Activated gamma-delta T cell (primary cell): ENCODE measurements at places on chromosomes 3 and 15.

DNA sequence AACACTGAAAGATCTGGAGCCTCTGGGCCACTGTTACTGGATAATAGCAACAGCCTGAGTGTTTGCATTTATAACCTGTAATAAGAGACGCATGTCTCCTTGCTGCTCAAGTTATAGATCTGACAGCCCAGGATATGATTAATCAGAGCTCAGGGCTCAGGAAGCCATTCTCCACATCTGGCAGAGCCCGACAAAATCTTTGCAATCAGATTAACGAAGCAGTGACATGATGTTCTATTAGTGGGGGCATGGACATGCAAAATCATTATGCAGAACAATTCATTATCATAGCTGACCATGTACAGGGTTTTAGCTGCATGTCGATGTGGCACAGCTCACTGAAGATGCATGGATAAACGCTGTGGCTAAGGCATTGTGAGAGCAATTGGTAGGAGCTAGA lies 730.3 kb downstream of the ZNF385D start:
- no peak for DNase-seq

DNA sequence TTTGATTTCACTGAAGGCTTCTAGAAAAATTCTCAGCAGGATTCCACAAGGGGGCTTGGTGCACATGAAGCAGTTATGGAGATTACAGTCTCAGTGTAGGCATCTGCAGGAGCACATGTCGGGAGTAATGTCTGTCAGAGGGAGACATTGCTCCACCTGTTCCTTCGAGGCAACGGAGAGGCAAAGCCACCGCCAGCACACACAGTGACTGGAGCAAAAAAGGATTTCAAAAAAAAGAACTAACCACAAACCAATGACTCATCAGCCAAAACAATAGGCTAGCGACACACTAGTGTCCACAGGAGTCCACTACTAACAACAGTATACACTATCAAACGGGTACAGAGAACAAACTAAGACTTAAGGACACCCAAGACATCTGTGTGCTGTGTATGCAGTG lies 68.9 kb downstream of the NPTN start:
- DNase-seq, result no peak

DNA sequence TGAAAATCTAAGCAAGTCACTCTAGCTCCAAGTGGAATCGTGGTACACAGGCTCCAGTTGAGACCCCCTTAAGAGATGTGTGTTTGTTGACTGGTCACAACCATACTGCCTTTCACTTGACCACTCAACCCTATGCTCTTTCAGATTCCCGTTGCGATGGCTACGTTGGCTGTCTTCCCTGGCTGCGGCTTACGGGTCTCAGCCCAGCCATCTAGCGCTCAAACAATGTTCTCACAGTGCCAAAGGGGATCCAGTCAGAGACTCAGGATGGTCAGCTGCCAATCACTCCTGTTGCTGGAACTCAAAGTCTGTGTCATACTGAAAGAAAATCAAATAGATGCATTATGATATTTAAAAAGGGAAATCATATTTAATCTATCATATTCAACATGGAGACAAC lies 237.6 kb downstream of the ITPR1 start:
- no peak for DNase-seq

DNA sequence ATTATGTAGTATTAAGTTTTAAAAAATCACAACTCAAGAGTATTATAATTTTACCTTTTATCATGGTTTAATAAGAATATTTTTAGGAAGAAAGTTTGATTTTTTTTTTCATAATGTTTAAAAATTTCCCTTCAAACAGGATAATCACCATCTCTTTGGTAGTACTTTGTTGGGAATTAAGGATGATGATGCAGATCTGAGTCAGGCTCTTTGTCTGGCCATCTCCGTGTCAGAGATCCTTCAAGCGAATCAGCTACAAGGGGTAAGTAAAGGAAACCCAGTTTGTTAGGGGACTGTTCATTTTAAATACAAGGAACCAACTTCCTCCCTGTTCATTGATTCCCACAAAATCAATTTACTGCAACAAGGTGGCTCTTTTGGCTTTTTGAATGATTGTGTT lies 36.8 kb upstream of the NIT2 start:
- no peak for DNase-seq

DNA sequence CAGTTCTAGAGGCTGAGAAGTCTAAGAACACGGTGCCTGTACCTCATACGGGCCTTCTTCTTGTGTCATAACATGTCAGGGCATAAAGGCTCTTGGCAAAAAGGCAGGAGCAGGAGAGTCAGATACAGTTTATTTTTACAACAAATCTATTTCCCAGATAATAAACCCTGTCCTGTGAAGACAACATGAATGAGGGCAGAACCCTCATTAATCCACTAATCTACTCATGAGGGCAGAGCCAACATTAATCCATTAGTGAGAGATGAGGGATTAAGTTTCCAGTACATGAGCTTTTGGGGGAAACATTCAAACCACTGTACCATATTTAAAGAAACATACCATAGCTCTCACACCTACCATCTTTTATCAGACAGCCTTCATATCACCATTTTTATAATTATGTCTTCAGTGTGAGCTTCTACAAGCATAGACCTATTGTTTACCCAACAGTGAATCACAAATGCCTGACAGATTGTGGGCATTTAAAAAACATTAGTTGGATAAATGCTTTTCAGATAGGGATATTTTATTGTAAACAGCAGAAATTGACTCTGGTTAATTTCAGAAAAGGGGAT lies 645.8 kb downstream of the GRM7 start:
- no peak for DNase-seq

GRCh38 chr3:151269631-151270030 lies 8.7 kb downstream of the P2RY14 start:
- DNase-seq, result no peak

GRCh38 chr3:170811928-170812591 lies 57.9 kb downstream of the RPL22L1 start:
- no peak for DNase-seq

- DNase-seq, result no peak
Measured at GRCh38 chr3:84881288-84881687, 77.5 kb upstream of the CADM2 start.

- no peak for DNase-seq
Measured at GRCh38 chr3:143538577-143538981, 309.7 kb downstream of the SLC9A9 start.

GRCh38 chr3:54342676-54343075 lies 220.3 kb downstream of the CACNA2D3 start:
- no peak for DNase-seq

GRCh38 chr3:42489937-42490227 lies 12.6 kb upstream of the VIPR1 start:
- DNase-seq, result no peak
